ENCODE measurements at places on chromosomes 12 and 14. TPM values are rescaled to one million over a fixed set of nuclear protein-coding genes. Genes with fewer than 3 reads are reported as not detected.

DNA sequence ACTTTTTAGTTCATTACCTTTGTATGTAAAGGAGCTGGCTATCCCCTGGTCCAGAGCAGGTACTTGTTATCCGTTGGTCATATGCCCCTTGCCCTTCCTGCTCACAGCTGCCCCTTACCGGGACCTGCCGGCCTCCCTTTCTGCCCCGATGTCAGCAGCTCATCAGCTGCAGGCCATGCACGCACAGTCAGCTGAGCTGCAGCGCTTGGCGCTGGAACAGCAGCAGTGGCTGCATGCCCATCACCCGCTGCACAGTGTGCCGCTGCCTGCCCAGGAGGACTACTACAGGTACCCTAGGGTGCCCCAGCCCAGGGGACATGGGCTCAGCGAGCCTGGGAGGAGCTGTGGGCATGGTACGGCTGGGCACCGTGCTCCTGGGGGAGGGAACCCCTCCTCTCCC lies 2.3 kb upstream of the RNU7-1 start:
- ATAC-seq, result no peak

DNA sequence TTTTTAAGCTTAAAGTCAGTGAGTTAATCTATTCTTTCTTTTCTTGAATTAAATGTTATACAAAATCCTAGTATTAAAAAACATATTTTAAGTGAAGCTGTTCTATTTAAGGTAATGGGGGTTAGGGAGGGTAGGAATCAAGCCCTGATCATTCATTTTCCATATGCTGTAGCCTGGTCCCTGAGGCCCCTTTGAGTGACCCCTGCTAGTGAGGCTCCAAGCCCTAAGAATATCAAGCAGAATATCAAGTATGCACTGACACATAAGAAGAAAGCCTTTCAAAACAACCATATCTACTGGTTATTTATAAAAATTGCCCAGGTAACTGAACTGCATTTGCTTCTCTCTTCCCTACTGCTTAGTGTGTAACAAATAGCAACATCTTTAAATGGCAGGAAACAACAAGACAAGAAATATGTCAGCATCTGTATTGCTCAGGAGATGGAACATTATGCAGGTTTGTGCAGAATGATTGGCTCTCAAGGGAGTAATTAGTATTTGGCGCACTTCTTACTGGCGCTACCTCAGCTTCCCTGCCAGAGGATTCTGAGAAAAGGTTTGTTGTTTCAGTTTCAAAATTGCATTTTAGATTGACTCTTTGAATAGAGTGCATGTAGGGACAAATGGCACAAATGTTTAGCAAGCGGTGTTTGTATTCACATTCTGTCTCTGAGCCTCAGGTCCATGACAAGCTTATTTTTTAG lies 223.0 kb downstream of the DUSP6 start:
- ATAC-seq, result no peak

DNA sequence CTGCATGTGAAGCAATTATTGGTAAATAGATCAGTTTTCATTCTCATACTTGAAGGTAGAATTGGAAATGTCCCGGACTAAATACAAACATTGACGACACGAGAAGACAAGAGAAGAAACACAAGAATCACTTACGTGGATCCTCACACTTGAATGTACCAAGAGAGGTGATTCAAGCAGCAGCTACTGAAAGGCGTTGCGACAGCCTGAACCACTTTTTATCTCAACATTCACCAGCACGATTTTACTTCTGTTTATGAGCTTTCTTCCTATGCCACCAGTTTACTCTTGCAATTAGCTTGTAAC lies 3.6 kb upstream of the FZD10 start:
- ATAC-seq, result no peak

DNA sequence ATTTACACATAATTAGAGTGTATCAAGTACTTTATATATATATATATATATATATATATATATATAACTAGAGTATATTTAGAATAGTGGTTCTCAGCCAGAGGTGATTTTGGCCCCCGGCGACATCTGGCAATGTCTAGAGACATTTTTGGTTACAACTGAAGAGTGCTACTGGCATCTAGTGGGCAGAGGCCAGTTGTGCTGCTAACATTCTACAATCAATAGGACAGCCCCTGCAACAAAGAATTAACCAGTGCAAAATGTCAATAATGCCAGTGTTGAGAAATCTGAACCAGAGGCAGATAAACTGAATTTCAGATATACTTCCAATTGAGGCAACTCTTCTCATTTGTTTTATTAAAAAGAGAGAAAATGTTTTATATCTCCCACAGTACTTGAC lies 8.9 kb downstream of the GTF2A1 start:
- no peak for ATAC-seq

DNA sequence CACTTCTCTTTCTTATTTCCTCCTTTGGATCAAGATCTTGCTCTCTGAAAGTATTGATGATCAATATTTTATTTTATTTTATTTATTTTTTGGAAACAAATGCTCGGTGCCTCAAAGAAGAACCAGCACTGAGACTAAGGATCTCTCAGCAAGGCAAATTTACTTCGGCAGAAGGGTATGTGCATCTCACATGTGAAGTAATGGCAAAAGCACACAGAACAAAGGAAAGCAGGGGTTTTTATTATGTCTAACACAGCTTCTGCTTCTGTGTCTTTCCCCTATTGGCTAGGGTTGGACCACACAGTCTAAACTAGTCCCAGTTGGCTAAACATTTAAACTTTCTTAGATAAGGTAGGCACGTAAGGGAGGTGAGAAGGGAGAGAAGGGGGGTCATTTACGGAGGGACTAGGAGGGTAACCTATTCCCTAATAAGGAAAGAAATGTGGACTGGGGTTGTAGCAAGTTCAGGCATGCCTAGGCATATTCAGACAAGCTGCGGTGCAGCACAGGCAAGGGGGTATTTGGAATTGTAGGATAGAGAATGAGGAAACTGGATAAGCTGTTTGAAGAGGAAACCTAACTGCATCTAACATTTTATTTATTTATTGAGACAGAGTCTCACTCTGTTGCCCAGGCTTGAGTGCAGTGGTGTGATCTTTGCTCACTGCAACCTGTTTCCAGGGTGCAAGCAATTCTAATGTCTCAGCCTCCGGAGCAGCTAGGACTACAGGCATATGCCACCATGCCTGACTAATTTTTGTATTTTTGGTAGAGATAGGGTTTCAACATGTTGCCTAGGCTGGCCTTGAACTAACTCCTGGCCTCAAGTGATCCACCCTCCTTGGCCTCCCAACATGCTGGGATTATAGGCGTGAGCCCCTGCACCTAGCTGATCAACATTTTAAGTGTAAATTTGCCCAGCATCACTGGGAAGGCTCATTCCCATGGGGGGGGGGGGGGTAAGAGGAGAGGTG lies 90.0 kb upstream of the EIF5 start:
- no peak for ATAC-seq

Gene CNTN1
- total RNA-seq, result 9.8 TPM

Gene TUBA1C
- total RNA-seq, result 755 TPM
